Astrocyte of the spinal cord (primary cell): ENCODE measurements at places on chromosomes 3 and 15.

DNA sequence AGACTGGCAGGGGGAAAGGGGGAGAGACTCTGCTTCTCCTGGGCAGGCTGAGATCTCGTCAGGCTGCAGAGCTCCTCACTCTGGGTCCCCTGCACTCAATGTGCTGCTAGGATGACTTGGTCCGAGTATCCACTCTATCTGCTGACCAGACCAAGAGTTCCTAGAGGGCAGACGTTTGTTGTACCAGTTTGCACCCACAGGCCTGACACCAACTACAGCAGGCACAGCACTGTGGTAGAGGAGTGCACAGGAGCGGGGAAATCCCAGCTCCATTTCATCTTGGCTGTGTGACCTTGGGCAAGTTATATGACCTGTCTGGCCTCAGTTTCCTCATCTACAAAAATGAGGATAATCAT is 29.0 kb downstream of the CCDC12 start:
- DNase-seq: no peak

DNA sequence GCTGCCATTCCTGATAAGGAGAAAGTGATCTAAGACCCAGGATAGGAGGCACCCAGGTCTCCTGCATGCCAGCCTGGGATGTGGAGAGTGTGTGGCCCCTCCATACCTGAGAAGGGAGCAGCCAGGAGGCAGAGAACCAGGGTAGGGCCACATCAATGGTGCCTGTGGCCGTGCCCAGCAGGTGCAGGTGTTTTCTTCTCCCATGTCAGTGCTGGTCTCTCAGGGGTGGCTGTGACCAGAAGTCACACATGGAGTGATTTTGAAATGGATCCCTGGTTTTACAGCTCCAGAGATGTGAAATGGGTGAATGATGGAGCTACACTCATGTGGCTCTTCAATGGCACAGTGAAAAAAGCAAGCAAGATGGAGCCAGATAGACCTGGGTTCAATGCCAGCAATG is 3.3 kb upstream of the ISL2 start:
- DNase-seq: no peak

DNA sequence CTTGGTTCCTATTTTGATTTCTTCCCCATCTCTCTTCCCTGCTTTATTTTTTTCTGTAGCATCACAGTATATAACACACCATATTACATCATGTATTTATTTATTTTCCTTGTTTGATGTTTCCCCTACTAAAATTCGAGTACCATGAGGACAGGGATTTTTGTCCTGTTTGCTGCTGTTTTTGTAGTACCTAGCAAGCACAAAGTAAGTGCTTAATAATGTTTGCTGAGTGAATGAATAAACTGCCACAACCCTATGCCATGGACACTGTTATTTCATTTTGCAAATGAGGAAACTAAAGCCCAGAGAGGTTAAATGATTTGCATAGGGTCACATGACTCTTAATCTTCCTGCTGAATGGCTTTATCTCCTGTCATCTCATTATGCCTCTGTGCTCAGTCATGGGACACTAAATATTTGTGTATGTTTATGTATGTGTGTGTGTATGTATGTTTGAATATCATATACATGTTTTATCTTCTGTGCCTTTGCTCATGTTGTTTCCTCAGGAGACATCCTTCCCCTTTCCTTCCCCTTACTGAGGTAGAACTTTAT is 26.1 kb upstream of the MGA start:
- DNase-seq: no peak

GRCh38 chr15:48765022-48765421 is 45.8 kb downstream of the CEP152 start:
- DNase-seq: no peak

DNA sequence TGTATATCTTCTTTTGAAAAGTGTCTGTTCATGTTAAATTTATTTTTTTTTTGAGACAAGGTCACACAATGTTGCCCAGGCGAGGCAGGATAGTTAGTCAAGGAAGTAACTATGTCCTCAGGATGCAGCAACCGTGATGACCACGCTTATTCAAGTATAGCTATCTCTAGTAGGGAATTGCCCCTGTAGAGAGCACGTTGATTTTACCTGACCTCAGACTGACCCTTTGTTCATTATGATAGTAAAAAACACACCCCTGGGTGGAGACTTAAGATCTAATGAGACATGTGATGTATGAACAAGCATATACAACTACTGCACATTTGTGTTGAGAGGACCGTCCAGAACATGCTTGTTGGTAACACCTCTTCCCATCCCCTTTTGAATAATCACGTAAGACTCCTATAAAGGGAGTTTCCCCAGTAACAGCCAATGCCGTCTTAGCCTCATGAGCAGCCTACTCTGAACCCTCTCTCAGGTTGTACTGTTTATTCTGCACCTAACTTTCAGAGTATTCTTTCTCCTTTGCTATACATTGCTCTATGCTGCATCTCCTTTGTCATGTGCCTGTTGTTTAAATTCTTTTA is 32.9 kb downstream of the ZNF621 start:
- DNase-seq: no peak

- no peak for DNase-seq
These were observed 11.8 kb downstream of the PLCD1 start for GRCh38 chr3:38017445-38018295.

DNA sequence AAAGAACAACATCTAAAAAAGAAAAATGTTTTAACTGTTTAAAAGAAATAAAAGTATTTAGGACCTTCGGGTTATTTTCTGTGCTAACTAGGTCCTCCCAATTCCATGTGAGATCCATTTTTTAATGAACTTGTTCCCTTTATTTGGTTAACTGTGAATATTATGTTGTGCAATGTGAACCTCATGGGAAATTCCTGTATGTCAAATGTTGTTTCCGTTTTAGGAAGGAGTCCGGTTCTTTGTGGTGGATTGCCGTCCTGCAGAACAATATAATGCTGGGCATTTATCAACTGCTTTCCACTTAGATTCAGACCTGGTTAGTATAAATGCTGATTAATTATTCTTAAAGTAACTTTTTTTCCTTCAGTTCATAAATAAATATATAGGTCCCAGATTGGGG is 35.5 kb upstream of the NIT2 start:
- DNase-seq: no peak

DNA sequence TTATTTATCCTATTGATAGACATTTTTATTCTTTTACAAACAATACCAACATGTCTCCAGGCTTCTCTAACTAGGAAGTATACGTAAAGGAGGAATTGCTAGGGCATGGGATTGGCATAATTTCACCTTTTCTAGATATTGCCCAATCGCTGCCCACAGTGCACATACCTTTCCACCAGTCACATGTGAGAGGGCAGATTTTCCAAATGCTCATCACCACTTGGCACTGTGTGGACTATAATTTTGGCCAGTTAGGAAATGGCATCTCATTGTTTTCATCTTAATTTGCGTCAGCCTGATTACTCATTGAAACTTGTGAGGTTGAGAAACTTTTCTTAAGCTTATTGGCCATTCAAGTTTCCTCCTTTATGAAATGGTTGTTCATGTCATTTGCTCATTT is 57.4 kb upstream of the POLR2M start:
- DNase-seq: no peak

- DNase-seq: no peak
These were observed 168.5 kb downstream of the SV2B start for GRCh38 chr15:91268510-91268909.

DNA sequence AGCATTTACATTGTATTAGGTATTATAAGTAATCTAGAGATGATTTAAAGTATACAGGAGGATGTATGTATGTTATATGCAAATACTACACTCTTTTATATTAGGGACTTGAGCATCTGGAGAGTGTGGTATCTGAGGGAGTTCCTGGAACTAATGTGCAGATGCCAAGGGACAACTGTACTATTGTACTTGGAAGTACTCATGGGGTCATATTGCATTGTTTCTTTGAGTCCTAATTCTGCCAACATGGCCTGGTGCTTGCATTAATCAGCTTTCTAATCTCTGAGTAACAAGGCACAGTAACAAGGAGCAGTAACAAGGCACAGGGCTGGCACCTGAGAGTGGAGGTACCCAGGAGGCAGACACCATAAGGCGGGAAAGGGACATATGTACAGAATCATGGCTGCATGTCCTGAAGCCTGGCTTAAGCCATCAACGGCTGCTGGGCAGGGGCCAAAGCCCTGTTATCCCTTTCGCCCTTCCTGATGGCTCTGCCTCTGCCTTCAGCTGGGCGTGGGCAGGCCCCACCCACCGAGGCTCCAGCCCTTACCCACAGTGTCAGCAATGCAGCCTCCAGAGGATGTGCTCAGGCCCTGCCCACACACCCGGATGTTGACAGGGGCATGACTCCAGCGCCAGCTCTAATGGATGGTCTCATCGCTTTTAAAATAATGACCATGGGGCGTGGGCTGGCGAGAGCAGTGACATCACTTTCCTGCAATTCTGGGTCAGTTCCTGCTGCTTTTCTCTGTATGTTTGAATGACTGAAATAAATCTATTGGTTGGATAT is 22.9 kb downstream of the CEMIP start:
- DNase-seq: no peak

- DNase-seq: no peak
These were observed 21.2 kb downstream of the CRTC3 start for GRCh38 chr15:90550919-90551318.

GRCh38 chr3:129975705-129976048 is 1.2 kb downstream of the TRH start:
- DNase-seq: no peak

DNA sequence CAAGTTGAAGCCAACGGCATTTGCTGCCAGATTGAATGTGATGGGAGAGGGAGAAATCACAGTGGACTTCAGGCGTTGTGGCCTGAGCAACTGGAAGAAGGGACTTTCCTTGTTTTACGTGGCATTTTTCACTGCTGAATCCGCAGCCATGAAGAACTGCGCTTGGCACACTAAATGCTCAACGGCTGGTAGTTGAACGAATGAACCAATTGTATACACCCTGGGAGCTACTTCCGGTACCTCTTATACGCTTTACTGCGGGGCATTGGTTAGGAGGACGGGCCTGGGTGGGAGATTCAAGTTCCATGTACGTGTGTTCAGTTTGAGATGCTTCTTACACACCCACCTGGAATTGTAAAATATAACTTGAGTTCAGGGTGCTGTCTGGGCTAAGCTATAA is 5.2 kb downstream of the SYNM start:
- no peak for DNase-seq

DNA sequence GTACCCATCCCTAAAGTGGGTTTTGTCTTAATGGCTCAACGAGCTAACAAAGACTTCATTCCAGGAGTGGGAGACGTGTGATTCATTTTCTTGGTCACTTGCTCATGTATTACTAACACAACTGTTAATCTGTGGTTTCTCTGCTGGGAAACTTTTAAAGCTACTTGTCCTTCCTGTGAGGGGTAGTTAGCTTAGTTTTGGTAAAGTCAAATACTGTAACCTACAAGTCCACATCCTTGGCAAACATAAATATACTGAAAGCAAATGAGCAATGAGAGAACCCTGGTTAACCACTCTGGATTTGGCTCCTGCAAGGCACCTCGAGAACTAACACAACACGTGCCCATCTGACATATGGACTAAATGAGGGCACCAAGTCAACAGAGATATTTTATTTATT is 19.9 kb downstream of the NOX5 start:
- DNase-seq: peak; percentile 89

DNA sequence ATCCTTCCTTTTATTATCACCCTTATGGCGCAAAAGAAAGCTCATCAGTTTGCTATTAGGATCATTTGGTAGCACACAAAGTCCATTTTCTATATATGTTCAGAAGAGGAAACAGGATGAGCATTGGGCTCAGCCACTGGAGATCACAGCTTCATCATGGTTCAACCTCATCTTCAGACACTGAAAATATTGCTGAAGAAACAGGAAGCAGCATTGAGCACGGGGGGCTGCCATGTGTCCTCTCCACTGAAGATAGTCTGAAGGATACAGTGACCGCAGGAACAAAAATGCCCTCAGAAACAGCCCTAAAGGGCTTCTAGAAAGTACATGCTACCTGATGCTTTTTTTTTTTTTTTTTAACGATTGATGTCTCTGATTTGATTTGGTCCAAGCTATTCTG is 835.3 kb upstream of the CFAP20DC start:
- no peak for DNase-seq

GRCh38 chr3:75321060-75321459 is 343.1 kb upstream of the FRG2C start:
- DNase-seq: no peak

- DNase-seq: no peak
These were observed 20.6 kb upstream of the UBE2E1 start for GRCh38 chr3:23785097-23785645.

GRCh38 chr3:42079701-42080452 is 11.3 kb upstream of the TRAK1 start:
- DNase-seq: no peak

DNA sequence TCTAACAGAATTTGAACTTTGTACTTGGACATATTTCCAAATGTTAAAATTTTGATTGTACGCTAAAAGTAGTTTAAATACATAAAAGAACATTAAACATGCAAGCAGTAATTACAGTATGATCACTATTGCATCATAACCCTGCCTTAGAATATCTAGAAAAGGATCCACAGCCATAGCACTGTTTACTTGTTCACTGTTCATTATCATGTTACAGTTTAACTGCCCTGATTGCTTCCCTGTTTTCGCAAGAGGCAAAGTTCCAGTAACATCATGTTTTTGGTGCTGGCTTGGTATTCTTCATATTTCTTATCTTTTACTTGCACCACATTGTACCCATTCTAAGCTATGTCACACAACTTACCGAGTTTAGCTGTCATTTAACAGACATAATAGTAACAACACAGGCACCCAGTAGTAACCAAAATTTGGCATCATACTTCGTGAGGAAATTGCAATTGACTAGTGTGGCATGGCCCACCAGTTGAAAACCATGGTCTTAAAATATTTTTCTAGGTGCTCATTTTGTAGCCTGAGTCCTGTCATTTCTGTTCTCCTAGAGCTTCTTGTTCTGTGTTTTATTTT is 13.3 kb upstream of the TMEM87A start:
- no peak for DNase-seq
